ENCODE measurements at places on chromosomes 16 and 17.

DNA sequence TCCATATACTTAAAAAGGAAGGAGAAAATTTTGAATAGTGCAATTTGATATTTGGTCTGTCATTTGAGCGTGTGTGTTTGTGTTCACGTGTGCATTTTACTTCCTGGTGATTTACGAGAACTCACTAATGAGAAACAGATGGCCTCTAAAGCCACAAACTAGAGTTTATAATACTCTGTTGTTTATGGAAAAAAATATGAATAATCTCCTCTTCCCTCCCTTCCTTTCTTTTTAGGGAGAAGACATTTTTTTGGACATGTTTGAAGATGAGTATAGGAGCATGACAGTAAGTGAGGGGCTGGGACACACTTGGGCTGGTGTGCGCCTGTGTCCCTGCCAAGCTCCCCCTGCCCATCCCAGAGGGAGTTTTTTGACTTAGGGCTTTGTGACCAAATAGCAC lies 102.7 kb downstream of the CLEC16A start:
- no peak for DNase-seq

GRCh38 chr17:42901535-42902229 lies 1.1 kb downstream of the G6PC1 start:
- DNase-seq: peak; percentile 44

DNA sequence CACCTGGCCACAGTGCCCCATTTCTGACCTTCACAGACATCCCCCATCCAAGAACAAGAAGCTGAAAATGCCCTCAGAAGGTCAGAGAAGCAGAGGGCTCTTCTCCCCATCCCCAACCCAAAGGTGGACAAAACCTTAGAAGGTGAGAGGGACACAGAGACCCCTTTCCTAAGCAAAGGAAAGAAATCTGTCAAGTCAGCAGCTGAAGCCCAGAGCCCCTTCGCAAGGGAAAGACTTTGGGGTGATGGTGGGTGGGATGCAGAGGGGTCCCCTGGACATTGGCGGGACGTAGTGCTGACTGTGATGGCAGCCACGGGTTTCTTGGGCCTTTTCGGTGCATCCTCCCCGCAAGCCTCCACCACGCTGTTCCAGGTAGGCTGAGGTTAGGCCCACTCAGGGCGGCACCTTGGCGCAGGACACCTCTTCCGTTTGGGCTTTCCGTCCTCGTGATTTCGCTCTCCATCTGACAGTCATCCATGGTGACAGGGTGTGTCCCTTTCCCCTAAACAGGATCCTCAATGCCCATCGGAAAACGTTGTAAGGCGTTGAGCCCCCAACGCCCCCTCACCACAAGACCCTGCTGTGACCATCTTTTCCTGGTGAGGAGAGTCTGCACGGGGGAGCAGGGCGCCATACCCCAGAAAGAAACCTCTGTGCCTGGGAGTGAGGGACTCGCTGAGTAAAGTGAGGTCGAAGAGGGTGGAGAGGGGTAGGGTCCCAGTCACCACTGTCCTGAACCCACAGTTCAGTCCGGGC lies 10.7 kb upstream of the GSDMA start:
- no peak for DNase-seq

- no peak for DNase-seq
Measured at GRCh38 chr17:28115046-28115445, 72.6 kb downstream of the NLK start.

- no peak for DNase-seq
Measured at GRCh38 chr17:5552841-5553240, 31.5 kb downstream of the NLRP1 start.

DNA sequence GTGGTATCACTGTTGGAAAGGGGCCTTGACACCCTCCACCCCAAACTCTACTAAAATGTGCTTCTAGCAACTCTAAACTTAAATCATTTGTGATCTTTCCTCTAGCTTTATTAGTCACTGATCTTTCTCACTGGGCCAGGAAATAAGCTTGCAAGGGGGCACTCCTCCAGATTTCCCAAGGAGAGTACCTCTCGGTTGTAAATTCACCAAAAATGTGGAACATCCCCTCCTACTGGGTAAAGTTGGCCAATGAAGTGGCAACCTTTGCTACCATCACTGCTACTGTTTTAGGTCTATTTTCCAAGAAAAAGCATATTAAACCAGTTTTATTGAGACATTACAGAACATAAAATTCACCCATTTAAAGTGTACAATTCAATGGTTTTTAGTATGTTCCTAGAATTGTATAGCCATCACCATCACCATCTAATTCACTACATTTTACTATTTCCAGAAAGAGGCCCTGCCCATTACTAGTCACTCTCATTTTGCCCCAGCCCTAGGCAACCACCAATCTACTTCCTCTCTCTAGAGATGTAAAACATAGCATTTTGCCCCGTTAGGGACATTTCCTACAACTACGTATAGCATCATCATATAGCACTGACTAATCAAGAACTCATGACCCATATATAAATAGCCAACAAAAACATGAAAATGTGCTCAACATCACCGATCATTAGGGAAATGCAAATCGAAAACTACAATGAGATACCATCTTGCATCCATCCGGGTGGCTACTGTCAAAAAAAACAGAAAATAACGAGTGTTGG lies 44.6 kb upstream of the ADCY9 start:
- DNase-seq: no peak

GRCh38 chr16:85162478-85163277 lies 50.4 kb upstream of the CIBAR2 start:
- no peak for DNase-seq

- no peak for DNase-seq
Measured at GRCh38 chr16:1494129-1494640, 1.0 kb downstream of the TELO2 start.
